ENCODE measurements at places on chromosomes 2 and 18.

- no peak for DNase-seq
These were observed 24.2 kb upstream of the UGT1A8 start for GRCh38 chr2:233593201-233593600.

DNA sequence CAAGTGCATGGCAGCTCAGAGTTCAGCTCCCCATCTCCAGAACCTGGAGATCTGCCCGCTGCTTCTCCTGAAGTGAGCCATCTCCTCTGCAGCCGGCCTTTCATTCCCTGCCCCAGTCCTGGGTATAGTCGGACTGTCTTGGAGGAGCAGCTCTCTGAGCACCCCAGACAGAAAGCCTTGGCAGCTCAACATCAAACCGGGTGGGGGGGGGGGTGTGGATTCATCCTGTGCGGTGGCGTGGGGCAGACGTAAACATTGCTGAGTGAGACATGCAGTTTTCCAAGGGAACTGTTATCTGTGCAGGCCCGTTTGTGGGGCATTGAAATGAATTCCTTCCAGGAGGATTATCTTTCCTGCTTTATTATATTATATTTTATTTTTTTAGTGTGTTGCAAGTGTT is 125.9 kb upstream of the MYCN start:
- DNase-seq, result no peak

DNA sequence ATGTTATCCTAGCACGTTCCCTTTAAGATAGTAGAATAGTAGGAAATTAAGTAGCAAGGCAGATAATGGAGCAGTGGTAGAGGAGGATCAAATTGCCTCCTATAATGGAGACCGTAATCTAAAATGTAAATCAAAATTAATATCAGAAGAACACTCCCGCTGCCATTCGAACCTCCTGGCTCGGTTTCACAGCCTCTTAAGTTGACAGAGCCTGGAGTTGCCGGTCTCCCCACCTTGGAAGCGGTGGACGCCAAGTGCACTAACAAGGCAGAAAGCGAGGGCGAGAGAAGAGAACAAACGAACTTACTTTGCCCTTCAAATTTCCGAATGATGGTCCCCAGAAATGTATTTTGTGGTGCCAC is 450 bp downstream of the KCNH7 start:
- no peak for DNase-seq

GRCh38 chr2:13201924-13202323 is 485.2 kb downstream of the TRIB2 start:
- peak; percentile 3 for DNase-seq

DNA sequence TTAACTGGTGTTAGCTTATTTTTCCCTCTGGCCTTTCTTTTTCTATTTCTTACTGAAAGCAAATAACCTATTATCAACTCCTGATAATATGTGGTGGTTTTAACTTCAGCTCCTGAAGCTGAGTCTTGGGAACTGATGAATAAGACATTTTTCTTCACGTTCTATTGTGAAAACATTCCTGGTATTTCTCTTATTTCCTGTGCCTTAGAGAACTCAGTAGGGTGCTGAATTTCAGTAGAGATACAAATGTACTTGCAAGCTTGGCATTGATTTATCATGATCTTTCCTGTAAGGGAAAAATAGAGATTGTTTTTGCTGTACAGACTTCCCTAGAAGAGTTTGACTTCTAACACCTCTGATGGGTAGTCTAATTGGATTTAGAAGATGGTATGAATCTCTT is 52.8 kb upstream of the DCC start:
- DNase-seq, result peak; percentile 2

DNA sequence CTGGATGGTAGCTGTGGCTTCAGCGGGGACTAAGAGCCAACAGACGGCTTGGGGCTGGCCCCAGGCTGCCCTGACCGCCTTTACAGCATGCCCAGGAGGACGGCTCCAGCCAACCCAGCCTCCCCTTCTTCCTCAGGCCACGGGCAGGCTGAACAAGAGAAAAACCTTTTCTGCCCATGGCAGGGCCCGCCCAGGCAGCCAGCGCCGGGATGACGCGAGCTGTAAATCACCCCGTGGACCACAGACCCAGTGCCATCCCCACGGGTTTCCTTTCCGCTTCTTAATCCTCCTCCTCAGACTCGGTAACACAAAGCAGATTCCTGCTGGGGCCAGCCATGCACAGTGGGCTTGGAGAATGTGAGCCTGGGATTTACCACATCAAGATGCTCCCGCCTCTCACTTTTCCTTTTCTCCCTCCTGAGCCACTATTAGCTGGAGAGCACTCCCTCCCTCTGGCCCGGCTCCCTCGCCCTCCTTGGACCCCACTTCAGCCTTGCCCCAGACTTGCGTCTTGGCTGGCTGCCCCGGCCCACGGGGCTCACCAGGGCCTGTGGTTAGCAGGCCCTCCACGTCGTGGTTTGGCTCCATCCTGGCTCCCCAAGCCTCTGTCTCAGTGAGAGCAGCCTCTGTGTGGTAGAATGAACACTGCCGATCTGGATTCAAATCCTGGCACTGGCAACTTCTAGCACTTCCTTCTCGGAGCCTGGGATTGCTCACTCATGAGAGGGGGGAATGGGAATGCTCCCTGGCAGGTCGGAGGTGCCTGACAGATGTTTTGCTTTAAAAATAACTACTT is 31.4 kb downstream of the ATOH8 start:
- peak; percentile 81 for DNase-seq

DNA sequence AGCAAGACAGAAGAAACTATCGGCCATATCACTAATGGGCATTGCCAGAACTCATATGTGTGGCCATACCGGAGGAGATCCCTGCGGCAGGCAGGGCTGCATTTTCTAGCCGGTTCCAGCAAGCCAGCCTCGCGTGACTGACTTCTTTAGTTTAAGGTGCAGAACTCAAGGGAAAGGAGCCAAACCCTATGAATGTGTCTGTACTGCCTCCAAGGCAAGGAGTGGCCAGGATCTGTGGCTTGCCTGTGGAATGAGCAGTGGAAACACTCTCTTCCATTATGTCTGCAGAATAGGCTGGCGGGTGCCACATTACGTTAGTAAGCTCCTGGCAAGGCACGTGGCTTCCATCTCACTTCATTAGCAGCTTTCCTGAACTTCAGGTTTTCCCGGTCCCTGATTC is 137.6 kb downstream of the ATL2 start:
- DNase-seq, result no peak

DNA sequence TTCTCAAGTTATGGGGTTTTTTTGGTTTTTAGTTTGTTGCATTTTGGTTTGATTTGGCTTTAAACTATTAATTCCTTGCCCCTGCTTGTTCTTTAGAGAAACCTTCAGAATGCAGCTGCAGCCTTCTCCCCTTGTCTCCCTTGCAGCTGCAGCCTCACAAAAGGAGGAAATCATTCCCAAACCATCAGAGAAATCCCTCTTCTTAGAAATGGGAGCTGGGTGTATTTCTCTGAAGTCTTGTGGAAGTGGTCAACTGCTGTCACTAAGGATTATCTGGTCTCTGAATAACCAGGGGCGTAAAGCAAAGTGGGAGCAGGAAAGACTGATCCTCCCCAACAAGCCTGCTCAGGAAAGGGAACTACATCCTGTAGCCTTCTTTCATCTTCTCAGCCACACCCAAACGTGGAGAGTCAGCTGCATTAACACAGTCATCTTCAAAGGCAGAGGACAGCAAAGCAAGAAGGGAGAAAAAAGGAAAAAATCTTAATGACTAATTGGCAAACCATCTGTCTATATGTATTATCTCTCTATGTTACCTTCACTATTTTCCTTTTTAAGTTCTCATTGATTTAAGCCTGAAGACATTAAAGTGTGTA is 1834.1 kb upstream of the PIK3C3 start:
- peak; percentile 27 for DNase-seq

DNA sequence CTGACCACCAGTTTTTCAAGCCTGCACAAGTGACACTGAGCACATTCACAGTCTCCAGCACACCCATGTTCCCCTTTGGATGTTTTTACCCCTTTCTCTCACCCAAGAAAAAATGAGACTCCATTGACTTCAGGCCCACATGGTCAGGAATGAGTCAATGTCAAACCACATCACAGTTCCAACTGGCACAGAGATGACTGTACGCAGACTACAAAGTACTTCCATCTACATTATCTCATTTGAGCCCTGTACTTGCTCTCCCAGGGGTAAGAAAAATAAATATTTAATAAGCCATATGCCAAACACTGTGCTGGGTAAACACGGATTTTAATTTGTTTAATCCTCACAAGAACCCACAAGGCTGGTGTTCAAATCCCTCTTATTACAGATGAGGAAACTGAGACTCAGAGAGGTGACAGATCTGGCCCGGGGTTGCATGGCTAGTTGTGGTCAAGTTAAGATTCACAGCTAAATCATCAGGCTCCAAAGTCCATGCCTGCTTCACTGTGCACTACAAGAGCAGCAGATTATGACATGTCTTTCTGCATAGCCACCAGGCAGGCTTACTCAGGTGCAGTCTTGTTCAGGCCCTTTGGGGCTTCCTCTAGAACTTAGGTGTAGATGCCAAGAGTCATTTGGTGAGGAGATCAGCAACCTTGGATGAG is 106.1 kb downstream of the TXNL1 start:
- DNase-seq, result peak; percentile 31

DNA sequence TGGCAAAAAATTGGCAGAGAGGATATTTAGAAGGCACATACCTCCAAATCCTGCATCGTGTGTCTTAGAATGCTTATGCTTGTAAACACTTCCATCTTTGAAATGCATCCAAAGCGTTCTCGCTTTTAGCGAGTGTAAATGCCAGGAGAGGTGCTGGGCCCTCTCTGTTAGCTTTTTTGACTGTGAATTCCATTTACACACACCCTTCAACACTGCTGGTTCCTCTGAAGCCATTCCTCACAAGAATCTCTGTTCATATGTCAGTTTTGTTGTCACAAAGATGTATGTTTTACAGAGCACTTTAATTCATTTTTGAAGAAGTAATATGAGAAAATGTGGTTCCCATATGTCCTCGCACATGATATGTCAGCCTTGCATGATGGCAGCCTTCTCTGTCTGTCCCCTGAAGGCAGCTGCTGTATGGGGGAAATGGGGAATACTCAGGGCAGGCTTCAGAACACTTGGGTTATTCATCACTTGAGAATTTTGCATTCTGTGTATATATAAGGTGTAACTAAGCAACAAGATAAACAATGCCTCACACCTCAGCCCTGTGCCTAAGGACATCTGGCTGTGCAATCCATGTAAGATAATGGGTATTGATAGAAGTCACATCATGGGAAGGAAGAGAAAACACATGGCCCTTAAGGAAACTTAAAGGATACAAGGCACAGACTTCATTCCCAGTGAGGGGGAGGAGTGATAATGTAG is 52.3 kb downstream of the RAB27B start:
- peak; percentile 82 for DNase-seq

- DNase-seq, result no peak
These were observed 254.1 kb upstream of the SMIM21 start for GRCh38 chr18:75681538-75682115.

DNA sequence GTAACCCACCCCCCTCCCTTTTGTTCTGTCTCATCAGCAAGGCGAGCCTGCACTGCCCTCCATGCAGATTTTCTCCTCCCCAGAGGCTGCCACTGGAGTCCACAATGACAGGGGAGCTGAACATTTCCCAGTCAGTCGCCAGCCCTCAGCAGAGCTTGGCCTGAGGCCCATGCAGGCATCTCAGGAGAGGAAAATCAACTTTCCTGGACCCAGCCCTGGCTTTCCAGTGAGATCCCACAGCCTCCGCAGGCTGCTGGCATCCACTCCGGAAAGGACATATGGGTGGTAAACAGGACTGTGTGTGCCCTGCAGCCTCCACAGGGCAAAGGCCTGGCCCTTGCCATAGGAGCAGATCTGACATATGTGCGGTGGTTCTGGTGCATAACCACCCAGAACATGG is 253.8 kb downstream of the TNS1 start:
- DNase-seq, result no peak
